CMK (cell line): ENCODE measurements at places on chromosomes 4 and X.

- no peak for DNase-seq
These were observed 21.5 kb downstream of the TNIP2 start for GRCh38 chr4:2734612-2735011.

GRCh38 chr4:81746773-81747172, 275.1 kb upstream of the RASGEF1B start:
- no peak for DNase-seq

- DNase-seq: no peak
These were observed 175.9 kb upstream of the LCORL start for GRCh38 chr4:18197467-18197866.

DNA sequence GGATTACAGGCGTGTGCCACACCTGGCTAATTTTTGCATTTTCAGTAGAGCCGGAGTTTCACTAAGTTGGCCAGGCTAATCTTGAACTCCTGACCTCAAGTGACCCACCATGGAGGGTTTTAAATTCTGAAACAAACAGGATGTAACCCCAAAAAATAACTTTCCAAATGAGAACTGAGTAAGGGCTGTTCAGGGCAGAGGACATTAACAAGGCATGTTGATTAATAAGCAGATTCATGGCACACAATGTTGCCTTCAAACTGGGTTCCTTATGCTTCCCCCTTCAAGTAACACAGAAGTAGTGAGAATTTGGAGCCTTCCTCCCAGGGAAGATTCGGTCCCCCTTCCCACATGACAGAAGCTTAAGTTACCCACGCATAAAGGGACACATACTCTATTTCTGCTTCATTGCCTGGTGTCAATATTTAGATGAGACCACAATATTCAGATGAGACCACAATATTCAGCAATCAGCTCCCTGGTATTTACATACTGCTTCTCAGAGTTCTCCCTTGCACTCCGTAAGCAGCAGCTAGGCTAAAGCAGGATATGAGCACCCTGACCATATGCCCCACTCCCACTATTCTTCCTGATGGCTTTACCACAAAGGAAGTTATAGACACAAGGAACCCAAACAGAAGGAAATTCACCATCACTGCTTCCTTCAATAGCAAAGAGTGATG, 21.4 kb downstream of the GRSF1 start:
- no peak for DNase-seq

GRCh38 chr4:80324171-80324570, 11.4 kb upstream of the CFAP299 start:
- DNase-seq: no peak

DNA sequence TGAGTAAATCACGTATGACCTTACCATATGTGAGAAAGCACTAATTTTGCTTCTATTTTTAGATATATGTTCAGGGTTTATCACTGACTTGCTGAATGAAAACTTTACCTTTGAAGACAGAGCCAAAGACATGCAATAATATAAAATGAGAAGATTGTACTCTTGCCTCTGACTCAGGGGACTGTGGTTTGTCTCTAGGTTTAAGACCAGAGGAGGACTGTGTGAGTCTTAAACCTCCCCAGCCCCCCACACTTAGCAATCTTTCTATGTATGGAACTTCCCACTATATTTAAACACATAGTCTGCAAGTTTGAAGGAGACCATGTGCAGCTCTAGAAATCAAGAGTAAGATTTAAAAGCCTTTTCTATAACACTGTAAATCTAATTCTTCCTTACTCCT, 368.7 kb upstream of the FAM241A start:
- DNase-seq: no peak

DNA sequence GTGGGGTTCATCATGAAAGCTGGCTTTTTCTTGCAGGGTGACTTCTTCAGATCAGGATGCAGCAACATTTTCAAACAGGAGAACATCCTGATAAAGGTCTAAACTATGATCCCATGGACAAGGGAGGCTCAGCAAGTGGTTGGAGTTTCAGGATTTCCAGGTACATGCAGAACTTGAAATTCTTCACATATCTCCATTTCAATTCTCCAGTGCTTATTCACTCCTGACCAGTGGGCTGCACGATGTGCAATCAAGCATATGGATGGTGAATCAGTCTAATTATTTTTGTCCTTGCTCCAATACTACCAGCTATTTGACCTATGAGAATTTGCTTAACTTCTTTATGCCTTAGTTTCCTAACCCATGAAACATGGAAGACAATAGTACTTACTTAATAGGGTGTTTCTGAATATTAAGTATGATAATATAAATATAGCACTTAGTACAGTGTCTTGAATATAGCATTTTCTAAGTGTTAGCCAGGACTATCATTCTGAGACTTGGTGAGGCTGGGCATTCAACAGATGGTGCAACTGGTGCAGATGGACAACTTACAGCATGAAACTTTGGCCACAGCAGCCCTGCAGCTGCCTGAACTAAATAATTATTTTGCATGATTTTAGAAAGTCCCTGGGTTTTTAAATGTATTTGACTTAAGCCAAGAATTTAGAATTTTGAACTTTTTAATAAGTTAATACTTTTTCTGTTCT, 92.4 kb downstream of the HPGD start:
- no peak for DNase-seq
